NCI-H460 (cell line): ENCODE measurements at places on chromosomes 13 and 19. TPM values are rescaled to one million over a fixed set of nuclear protein-coding genes. Genes with fewer than 3 reads are reported as not detected.

DNA sequence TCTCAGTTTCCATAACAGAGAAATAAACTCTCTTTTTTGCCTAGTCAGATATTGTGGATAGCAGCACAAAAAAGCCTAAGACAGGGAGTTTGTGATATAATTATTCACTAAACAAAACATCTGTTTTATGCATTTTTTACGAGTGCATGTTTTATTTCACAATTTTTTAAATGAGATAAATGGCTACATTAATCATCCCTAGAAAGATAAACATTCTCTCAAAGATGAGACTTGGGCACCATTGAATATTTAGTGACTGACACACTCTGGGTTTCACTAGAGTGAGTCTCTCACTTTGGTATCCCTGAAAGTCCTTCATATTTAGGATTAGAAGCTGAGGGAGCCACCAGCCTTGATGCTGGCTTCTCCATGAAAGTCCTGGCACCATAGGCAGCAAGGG is 74.3 kb upstream of the LRCH1 start:
- DNase-seq: no peak

- DNase-seq: no peak
Observed at GRCh38 chr19:4449639-4450028, 8.0 kb downstream of the UBXN6 start.

CEACAM3 gene
- total RNA-seq: not detected in 2 replicates

DNA sequence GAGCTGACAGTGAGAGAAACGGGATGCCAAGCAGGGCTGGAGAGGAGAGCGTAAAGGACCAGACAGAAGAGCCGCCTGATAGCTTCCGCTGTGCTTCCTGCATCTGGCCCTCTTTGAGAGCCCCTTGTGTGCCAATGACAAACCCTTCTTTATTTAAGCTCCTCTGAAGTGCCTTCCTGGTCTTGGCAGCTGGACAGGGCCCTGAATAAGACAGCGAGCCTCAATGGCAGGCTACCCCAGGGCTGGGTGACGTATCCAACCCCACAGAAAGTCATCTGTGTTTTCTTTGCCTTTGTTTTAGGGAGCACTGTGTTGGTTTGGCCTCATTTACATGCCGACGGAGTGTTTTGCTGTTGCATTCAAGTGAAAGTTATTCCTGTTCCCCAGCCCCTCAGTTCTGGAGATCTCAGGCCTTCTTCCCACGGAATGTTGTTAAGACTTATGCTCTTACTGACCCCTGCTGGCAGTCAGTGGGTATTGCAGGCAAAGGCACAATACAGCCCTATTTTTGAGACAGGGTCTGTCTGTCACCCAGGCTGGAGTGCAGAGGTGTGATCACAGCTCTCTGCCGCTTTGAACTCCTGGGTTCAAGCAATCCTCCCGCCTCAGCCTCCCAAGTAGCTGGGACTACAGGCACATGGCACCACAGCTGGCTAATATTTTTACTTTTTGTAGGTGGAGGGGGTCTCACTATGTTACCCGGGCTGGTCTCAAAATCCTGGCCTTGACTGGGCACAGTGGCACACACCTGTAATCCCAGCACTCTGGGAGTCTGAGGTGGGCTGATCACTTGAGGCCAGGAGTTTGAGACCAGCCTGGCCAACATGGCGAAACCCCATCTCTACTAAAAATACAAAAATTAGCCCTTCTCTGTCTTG is 16.8 kb downstream of the CCL25 start:
- no peak for DNase-seq

KLF12 gene
- total RNA-seq: 1.4 and 1.5 TPM in 2 replicates

OR4F17 gene
- total RNA-seq: not detected in 2 replicates

DNA sequence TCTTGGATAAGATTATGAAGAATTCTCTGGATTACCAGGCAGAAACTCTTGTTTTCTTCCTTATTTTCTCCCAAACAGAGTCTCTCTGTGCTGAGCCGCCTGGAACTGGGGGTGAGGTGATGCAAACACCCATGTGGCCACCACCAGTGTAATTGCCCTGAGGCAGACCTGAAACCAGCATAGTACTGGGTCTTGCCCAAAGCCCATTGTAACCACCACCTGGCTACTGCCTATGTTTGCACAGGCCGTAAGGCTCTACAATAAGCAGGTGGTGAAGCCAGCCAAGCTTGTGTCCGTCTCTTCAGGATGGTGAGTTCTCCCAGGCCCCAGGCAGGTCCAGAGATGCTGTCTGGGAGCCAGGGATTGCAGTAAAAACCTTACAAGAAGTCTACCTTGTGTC is 18.9 kb upstream of the KBTBD7 start:
- no peak for DNase-seq

ZNF442 gene
- not detected in 2 replicates for total RNA-seq

C13orf46 gene
- total RNA-seq: 0.06 TPM in 1 of 2 replicates, not detected in the other

GRCh38 chr13:40076765-40077362 is 421.4 kb downstream of the COG6 start:
- DNase-seq: no peak

DNA sequence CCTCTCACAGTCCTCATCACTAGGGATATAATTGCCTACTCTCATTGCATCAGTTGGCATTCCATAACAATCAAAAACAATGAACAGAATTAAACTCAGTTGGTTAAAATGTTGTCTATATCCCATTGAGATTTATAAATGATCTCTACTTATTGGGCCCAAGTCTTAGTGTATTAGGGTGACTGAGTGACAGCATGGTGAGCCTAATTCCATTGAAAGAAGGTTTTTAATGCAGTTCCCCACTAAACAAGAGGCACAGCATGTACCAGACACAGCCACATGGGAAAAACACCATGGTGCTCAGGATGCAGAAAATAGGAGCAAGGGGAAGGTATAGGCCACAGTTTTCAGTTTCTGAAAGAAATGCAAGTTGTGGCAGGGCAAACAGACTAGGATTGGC is 208.4 kb downstream of the RFC3 start:
- DNase-seq: no peak

GRCh38 chr13:110330491-110331011 is 23.5 kb downstream of the COL4A2 start:
- DNase-seq: no peak

PRTN3 gene
- total RNA-seq: 0.50 and 1.4 TPM in 2 replicates

GRCh38 chr13:106038752-106039151 is 496.7 kb downstream of the EFNB2 start:
- DNase-seq: no peak

DNA sequence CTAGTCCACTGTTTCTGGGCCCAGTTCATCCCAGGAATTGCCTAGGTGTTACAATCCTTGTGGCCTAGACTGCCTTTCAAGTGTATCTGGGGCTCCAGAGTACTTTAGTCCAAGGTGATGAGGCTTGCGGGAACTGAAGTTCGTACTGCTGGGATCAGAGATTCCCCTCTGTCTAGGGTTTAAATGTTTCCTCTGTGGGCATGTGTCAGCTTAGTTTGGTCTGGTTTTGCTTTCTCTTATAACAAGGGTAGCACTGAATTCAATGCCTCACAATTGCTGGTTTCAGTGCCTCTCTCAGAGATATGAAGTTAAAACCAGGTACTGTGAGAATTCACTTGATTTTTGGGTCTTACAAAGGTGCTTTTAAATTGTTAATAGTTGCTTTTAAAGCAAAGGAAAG is 30.8 kb downstream of the RGCC start:
- DNase-seq: no peak

DNA sequence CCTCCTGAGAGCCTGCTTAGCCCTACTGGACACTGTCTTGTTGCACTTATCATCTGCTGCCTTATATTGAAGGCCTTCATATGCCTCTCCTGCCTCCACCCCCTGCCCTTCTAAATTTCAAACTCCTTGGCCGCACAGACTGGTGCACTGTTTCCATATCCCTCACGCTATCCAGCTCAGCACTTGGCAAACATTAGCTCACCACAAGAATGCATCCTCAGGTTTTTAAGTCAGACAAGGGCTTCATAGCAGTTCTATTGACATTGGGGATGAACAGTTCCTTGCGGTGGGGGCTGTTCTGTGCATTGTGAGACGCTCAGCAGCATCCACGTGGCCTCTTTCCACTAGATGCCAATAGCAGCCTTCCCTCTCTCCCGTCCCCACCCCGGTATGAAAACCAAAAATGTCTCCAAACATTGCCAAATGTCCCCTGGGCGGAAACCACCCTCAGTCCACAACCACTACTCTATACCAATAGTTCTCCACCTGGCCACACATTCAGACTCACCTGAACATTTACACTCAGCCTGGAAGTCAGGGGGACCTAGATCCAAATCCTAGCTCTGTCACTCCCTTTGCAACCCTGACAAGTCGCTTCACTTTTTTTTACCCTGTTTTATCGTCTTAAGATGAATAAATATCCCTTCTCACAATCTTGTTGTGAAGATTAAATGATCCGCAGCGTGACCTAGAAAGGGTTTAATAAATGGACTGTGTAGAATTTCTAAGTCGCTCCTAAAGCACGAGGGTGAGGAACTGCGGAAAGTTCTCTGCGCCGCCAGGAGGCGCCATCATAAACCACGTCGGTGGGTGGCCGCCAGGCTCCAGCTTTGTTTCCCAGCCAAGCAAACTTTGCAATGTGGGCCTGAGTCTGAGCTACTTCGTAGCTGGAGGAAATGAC is 3.6 kb upstream of the CEACAM3 start:
- peak; percentile 4 for DNase-seq

DNA sequence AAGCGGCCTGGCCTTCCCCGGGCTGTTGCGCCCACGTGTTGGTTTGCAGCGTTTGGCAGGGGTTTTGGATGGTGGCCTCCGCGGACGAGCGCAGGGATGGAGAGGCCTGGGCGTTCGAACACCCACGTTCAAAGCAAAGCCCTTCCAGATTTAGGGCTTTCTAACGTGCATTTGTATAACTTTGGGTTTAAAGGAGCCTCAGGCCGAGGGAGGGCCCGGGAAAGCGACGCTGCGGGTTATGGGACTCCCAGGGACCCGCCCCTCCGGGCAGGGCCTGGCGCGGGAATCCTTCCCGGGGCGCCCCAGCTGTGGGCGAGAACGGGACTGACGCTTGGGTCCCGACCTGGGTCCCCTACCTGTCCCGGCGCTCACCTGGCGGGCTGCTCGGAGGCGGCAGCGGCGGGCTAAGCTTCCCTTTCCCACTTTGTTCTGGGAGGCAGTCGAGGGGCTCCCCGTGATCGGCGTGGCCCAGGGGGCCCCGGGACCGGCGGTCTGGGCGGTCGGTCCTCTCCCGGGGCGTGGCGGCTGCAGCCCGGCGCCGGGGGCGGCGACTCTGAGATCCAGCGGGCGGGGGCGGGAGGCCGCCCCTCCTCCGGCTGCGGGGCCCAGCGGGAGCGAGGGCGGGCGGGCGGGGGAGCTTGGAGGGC is at the start of gene FBXO17:
TSS of gene FBXO17 (minus strand) at position 529 of the 647 bp plus-strand sequence. CDS start 25,423 bp downstream, outside the sequence.
- no peak for DNase-seq

- no peak for DNase-seq
Observed at GRCh38 chr13:103056008-103056407, 10.2 kb downstream of the SLC10A2 start.

DNA sequence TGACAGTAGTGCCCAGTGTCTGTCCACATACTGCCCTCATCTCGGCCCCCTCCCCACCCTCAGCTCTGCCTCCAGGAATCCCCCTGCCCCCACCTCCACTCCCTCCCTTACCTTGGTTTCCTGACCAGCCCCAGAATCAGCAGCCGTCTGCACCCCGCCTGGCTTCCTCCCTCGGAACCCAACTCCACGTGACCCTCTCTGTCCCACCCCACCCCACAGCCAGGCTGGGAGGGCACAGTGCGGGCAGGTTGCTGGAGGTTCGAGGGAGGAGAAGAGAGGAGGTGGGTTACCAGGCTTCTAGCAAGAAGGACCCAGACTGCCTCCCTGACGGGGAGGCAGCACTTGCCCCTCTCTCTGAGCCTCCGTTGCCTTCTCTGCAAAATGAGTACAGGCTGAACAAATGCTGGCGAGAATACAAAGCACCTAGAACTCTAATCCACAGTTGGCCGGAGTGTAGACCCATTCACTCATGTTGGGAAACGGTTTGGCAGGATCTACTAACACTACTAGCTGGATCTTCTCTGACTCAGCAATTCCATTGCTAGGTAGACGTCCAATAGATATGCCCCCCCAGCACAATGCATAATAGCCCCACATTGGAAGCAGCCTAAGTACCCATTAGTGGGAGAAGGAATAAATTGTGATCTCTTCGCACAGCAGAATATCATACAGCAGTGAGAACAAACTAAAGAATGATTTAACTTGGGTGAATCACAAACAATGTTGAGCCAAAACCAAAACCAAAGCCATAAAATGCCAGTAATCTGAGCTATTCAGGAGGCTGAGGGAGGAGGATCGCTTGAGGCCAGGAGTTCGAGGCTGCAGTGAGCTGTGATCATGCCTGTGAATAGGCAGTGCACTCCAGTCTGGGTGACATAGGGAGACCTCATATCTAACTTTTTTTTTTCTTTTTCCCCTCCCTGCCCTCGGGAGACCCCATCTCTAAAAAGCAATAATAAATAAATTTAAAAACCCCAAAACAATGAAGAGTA is at the start of gene RASAL3:
TSS of gene RASAL3 (minus strand) at position 151 of the 992 bp plus-strand sequence. CDS start 186 bp downstream, outside the sequence.
- no peak for DNase-seq

- DNase-seq: no peak
Observed at GRCh38 chr13:105518086-105518485, 1017.4 kb downstream of the EFNB2 start.

DNA sequence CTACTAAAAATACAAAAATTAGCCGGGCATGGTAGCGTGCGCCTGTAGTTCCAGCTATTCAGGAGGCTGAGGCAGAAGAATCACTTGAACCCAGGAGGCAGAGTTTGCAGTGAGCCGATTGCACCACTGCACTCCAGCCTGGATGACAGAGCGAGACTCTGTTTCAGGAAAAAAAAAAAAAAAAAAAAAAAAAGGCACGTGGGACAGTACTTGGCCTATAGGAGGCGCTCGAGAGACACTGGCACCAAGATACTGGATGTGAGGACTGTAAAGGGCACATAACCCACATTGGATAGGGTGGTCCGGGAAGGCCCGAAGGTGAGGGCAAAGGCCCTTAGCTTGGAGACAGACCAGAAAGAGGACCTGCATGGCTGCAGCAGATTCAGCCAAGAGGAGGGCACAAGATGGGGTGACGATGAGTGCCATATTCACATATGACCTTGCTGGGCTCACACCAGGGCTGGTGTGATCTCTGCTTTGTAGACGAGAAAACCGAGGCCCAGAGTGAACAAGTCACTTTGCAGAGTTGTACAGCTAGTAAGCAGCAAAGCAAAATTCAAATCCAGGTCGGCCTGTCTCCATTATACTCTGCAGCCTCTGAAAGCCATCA is 89.4 kb downstream of the DPF1 start:
- peak; percentile 23 for DNase-seq

DNA sequence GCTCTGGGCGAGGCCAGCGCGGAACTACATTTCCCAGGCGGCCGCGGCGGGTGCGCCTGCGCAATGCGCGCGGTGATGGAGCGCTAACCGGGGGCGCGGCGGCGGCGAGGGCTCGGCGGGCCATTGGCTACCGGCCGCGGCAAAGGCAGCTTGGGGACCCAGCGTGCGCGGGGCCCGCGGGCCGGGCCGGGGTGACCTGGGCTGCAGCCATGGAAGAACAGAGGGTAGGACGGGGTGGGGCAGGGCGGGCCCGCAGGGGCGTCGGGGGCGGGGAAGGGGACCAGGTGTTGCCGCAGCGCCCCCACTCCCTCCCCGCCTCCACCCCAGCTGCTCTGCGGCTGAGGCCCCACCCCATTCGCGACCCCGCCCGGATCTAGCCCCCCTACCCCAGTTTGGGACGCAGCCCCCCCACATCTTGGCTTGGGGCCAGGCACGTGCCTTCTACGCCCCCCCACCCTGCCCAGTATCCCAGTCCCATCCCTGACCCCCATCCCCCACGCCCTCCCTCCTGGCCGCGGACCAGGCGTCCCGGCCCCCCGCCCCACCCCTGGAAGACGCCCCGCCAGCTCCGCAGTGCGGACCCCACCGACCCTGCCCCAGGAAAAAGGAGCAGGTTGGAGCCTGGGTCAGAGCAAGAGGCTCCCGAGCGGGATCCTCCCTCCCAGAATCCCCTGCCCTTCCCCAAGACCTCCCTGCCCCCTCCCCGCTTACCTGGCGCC is at the start of gene FSD1:
TSS of gene FSD1 (plus strand) at position 61 of the 719 bp plus-strand sequence. CDS start at position 210, 149 bp downstream.
- DNase-seq: no peak

- no peak for DNase-seq
Observed at GRCh38 chr13:25934127-25934526, 117.7 kb downstream of the SHISA2 start.

- no peak for DNase-seq
Observed at GRCh38 chr13:29543230-29544215, 52.0 kb downstream of the SLC7A1 start.
